ENCODE measurements at places on chromosomes 6 and 20.

DNA sequence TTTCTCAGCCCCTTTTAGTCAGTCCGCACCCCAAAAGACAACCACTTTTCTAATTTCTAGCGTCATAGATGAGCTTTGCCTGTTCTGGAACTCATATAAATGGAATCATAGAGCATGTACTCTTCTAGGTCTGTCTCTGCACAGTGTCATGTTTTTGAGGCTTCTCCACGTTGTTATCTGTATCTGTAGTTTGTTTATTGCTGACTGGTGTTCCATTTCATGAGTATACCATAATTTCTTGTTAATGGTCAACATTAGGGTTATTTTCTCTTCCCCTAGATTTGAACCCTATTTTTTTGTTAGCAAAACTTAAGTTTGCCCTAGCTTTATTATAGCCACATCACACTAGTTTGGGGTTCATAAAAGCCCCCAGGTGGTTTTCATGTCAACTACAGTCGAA lies 16.2 kb upstream of the SGK2 start:
- DNase-seq = no peak

- peak; percentile 54 for DNase-seq
Observed at GRCh38 chr20:20019123-20019522, 2.0 kb downstream of the NAA20 start.

GRCh38 chr20:59153355-59153681 lies 10.3 kb upstream of the ZNF831 start:
- no peak for DNase-seq

GRCh38 chr20:6882561-6883291 lies 115.2 kb downstream of the BMP2 start:
- peak; percentile 77 for DNase-seq

GRCh38 chr6:84652356-84653026 lies 111.9 kb downstream of the TBX18 start:
- no peak for DNase-seq

GRCh38 chr6:38213251-38213658 lies 393.7 kb downstream of the ZFAND3 start:
- no peak for DNase-seq

- DNase-seq = no peak
Observed at GRCh38 chr6:30876039-30876730, 8.1 kb upstream of the DDR1 start.

DNA sequence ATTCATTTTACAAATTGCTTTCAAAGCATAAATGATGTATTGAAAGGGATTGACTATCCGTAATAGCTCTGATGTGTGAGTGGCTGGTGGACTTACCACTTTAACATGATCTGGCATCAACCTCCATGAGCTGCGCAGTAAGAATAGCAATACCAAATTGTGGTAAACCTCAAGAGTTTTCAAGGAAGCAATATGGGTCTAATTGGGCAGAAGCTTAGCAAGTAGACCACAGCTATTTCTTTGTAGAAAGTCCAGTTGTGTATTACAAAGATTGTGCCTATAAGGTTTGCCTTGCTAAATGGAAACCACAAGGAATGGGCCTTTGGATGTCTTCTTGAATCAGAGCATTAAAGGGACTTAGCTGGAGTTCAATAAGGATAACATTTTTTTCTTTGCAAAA lies 736.6 kb downstream of the KIF16B start:
- DNase-seq = no peak

DNA sequence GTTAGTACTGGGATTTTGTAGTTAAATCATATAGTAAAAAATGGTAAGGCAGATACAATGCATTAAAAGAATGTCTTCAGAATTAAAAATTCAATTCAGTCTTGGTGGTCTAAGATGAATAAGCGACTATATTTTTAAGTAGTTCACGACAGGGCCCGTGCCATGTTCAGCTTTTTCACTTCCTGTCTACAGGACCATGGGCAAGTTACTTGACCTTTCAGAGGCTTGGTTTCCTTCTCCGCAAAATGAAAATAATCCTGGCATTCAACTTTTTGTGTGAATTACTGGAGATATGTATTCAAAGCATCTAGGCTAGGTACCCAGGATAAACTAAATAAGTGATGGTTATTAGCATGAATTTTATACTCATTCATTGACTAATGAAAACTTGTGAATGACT lies 216.0 kb downstream of the BTBD9 start:
- no peak for DNase-seq

- no peak for DNase-seq
Observed at GRCh38 chr6:16730738-16731477, 30.4 kb downstream of the ATXN1 start.
